T-helper 1 cell treated with Interleukin-12 subunit alpha and Interleukin-12 subunit beta and Interleukin-4 antibody, amounts not matched to agents 30 ng/mL and 1 ng/mL, for 36 hours (primary cell): ENCODE measurements at places on chromosomes 4 and X. TPM values are rescaled to one million over a fixed set of nuclear protein-coding genes. Genes with fewer than 3 reads are reported as not detected.

The ZNF81 gene
- 9.5 and 10.4 TPM in 2 replicates for total RNA-seq

The TMA16 gene
- total RNA-seq: 41.2 and 42.0 TPM in 2 replicates

The CXCL3 gene
- 0.12 TPM in 1 of 2 replicates, not detected in the other for total RNA-seq

The SGCB gene
- total RNA-seq: 13.8 and 16.3 TPM in 2 replicates

The HS6ST2 gene
- total RNA-seq: 0.66 and 1.3 TPM in 2 replicates

The GPR119 gene
- total RNA-seq: not detected in 2 replicates

The SRPX2 gene
- not detected in 2 replicates for total RNA-seq

The IL2RG gene
- 739 and 752 TPM in 2 replicates for total RNA-seq

The HMX1 gene
- not detected in 2 replicates for total RNA-seq

The SPACA5 gene
- not detected in 2 replicates for total RNA-seq

The ARHGAP24 gene
- total RNA-seq: not detected in 2 replicates

The ZAR1 gene
- not detected in 2 replicates for total RNA-seq

The PLP1 gene
- not detected in 2 replicates for total RNA-seq

The NHSL2 gene
- total RNA-seq: 1.0 and 1.2 TPM in 2 replicates

The BBS12 gene
- 2.7 and 3.2 TPM in 2 replicates for total RNA-seq

The PABPC1L2A gene
- total RNA-seq: not detected in 2 replicates

The ANXA10 gene
- total RNA-seq: not detected in 2 replicates

The STK32B gene
- total RNA-seq: not detected in 2 replicates

The TMEM150C gene
- not detected in 2 replicates for total RNA-seq

The RAB41 gene
- not detected in 2 replicates for total RNA-seq

The NEUROG2 gene
- total RNA-seq: not detected in 2 replicates

The CRMP1 gene
- total RNA-seq: 0.54 and 1.0 TPM in 2 replicates

The SHROOM4 gene
- not detected in 2 replicates for total RNA-seq

The GPR50 gene
- not detected in 2 replicates for total RNA-seq

The ACOX3 gene
- total RNA-seq: 15.9 and 16.5 TPM in 2 replicates

The SLC26A1 gene
- total RNA-seq: 0.17 and 0.34 TPM in 2 replicates

The CXCL8 gene
- total RNA-seq: 7.6 and 9.1 TPM in 2 replicates

The RGN gene
- total RNA-seq: not detected in 2 replicates

The FGG gene
- total RNA-seq: not detected in 2 replicates

The RPA4 gene
- total RNA-seq: 0.29 and 0.83 TPM in 2 replicates

The KLB gene
- not detected in 2 replicates for total RNA-seq

The TCEAL8 gene
- total RNA-seq: 27.8 and 30.0 TPM in 2 replicates

The PHKA2 gene
- total RNA-seq: 19.8 and 20.6 TPM in 2 replicates
